ENCODE measurements at places on chromosomes 2 and 18.

GRCh38 chr2:207450186-207450585 is 79.6 kb upstream of the CREB1 start:
- no peak for DNase-seq

- DNase-seq = no peak
Observed at GRCh38 chr18:5632041-5632440, 88.2 kb upstream of the EPB41L3 start.

GRCh38 chr18:22168360-22168921 is 948 bp upstream of the GATA6 start:
- DNase-seq = peak; percentile 66

GRCh38 chr2:43325107-43325811 is 98.9 kb upstream of the ZFP36L2 start:
- no peak for DNase-seq

GRCh38 chr2:161952783-161953191 is 121.2 kb downstream of the DPP4 start:
- no peak for DNase-seq

GRCh38 chr2:14221466-14221865 is 411.1 kb upstream of the LRATD1 start:
- DNase-seq = no peak

- peak; percentile 90 for DNase-seq
Observed at GRCh38 chr18:7221424-7222155, 9.3 kb upstream of the LRRC30 start.

DNA sequence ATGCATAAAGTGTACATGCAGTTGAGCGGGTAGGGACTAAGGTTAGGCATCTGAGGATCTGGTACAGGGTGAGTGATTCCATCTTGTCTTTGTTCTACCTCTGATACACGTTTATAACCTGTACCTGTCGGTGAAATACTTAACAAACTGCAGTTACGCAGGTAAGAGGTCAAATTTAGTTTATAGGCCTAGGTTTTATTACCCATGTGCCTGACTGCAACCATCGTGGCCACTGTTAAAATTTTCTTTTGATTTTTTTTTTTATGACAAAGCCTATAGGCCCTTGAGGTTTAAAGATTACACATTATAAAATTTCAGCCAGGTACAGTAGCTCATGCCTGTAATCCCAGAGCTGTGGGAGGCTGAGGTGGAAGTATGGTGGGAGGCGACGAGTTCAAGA is 15.4 kb upstream of the HNMT start:
- DNase-seq = no peak

DNA sequence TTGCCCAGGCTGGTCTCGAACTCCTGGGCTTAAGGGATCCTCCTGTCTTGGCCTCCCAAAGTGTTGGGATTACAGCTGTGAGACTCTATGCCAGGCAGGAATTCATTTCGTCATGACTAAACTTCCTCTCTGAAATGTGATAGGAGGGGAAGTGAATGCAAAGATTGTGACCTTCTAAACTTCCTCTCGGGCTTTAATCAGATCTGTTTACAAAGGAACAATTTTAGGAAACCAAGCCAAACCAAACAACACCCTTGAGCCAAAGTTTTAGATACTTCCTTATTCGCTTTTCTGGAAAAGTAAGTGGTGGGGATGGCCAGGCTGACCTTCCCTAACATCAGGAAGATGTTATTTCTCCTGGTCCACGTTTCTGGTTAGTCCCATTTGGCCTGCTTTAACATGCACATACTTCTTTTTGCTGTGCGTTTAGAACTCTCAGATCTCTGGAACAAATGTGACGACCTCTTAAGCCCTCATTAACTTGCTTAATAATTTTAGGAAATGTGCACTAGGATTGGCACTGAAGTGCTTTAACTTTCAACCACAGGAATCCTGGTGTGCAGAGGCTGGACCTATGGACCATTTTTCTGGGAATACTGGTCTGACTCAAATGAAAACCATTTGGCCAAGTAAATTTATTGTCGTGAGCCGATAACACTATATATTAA is 33.2 kb upstream of the YES1 start:
- no peak for DNase-seq

DNA sequence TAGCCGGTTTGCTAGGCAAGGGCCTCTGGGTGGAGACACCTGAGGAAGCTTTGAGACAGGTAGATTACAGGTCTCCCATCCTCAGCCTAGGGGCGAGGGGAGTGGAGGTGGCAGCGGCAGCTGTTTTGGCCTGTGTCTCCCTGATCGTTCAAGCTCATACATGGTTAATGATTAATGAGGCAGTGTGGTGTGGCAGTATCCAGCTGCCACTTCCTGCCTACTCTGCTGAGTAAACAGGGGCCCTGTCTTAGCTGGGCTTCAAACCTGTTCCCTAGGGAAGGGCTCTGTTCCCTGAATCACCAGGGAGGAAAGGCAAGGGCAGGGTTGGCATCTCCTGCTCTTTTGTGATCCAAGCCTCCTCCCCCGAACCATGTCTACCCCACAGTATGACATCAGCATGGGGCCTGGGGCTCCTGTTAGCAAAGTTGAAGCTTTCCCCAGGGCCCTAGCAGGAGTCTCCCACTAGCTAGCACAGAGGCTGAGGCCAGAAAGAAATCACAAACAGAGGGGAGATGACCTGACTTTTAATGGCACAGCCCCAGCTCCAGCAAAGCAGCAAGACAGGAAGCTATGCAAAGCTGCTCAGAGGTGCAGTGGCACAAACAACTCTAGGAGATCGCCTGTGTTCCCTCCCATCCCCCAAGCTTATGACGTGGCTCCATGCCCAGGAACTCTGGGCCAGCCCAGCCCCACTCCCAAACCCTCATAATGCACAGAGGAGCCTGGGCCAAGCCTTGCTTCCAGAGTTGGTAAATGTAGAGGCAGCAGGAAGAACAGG is 3.7 kb upstream of the TUBA4B start:
- peak; percentile 61 for DNase-seq

GRCh38 chr2:235511187-235511661 is 17.4 kb downstream of the AGAP1 start:
- DNase-seq = peak; percentile 78

DNA sequence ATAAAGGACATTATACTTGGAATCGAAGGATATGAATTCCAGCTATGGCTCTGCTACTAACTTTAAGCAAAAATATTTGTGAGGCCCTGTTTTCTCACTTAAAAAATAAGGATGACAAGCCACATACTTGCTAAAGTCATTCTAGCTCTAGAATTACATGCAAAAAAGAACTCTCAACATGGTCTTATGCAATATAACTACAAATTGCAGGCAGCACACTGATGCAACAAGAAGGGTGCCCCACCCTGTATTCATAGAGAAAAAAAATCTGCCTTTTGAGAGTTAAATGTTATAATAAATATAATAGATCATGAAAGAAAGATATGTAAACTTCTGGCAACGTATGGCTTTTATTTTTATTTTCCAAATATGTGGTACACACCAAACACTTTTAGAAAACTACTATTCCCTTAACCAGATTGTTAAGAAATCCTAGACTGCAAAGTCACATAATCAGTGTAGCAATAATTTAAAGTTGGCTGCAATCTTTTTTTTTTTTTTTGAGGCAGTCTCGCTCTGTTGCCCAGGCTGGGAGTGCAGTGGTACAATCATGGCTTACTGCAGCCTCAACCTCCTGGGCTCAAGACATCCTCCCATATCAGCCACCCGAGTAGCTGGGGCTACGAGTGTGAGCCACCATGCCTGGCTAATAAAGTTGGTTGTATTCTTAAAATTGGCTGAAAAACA is 40.2 kb upstream of the WDSUB1 start:
- DNase-seq = no peak

- no peak for DNase-seq
Observed at GRCh38 chr18:11607906-11608305, 1.5 kb upstream of the SLC35G4 start.

GRCh38 chr2:21396252-21396651 is 272.5 kb downstream of the TDRD15 start:
- no peak for DNase-seq

GRCh38 chr2:41779888-41780287 is 267.9 kb upstream of the PKDCC start:
- no peak for DNase-seq

GRCh38 chr2:144683107-144683753 is 163.3 kb upstream of the ZEB2 start:
- no peak for DNase-seq

DNA sequence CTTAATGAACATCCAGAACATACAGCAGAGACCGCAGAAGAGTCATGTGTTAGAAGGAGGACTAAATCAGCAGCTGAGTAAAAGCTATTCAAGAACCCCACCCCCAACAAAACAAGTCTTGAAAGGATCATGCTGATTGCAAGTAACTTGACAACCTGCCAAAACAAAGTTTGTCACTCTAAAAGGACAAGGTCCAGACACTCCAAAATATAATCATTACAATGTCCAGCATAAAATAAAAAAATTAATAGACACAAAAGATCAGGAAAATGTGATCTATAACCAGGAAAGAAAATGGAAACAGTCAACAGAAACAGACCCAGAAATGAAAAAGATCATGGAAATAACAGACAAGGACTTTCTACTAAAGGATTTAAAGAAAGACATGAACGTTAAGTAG is 28.5 kb downstream of the CCDC88A start:
- no peak for DNase-seq

DNA sequence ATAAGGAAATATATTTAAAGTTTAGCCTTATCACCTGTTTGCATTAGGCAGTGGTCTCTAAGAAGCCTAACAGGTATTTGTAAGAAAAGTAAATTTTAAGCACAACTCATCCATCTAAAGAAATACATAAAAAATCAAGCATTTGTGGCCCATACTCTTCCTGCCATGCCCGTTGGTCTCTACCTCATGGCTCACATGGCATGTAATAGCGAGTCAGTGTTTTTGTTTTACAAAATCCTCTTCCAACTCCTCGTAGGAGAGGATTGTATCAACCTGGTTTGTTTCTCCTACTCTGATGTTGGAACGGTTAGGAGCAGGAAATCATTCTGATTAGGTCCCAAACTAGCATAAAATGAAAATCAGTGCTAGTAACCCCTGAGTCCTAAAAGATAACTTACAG is 91.8 kb downstream of the FMNL2 start:
- no peak for DNase-seq

- DNase-seq = no peak
Observed at GRCh38 chr2:113915082-113915819, 25.4 kb downstream of the ACTR3 start.

DNA sequence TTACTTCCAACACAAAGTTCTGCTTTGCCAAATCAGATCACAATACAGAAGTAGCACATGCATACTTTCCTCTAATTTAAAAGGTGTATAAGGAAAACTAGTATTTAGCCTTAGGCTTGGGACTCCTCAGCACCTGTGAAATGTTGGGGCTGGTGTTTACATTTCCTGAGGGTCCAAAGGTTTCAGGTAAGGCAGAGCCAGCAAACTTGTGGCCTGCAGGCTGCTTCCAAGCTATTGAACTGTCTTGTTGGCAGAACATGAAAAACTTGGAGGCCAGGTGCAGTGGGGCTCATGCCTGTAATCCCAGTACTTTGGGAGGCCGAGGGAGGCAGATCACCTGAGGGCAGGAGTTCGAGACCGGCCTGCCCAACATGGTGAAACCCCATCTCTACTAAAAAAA is 26.5 kb upstream of the GPR39 start:
- no peak for DNase-seq

GRCh38 chr2:67229706-67230105 is 167.4 kb upstream of the ETAA1 start:
- DNase-seq = no peak

DNA sequence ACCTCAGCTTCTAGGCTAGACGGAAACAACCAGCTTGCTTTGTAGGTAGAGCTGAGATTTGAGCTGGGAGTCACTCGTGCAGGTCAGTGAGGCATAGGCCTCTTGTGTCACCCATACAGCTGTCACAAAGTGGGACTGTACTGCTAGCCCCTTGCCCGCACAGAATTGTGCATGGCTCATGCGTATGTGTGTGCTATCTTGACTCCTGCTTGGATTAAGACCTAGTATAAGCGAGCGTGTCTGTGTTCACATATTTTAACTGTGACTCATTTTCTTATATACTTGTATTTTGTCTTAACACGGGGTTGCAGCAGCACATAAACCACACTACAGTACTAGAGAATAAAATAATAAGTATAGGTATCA is 20.1 kb downstream of the CEP68 start:
- no peak for DNase-seq
